Sciatic nerve (tissue), 2 donors: ENCODE measurements at places on chromosomes 12 and 14.

- DNase-seq = peak; percentile 78
Measured at GRCh38 chr14:101876555-101876938, 87.8 kb upstream of the DYNC1H1 start.

DNA sequence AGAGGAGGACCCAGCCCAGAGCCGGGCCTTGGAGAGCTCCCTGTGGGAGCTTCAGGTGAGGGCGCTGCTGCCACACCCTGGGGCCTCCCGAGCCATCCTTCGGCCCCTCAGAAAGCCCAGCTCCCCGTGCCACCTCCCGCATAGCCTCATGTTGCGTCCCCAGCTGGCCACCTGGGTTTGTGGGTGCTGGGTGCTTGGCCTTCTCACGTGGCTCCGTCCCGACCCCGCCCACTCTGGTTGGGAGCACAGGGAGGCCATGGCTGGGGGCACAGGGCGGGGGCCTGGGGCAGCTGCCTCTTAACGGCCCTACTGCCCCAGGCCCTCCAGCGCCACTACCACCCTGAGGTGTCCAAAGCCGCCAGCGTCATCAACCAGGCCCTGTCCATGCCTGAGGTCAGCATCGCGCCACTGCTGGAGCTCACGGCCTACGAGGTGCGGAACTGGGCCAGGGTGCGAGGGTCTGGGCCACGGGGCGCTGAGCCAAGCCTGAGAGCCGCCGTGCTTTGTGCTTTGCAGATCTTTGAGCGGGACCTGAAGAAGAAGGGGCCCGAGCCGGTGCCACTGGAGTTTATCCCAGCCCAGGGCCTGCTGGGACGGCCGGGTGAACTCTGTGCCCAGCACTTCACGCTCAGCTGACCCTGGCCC is 7.6 kb downstream of the NOC4L start:
- DNase-seq = no peak

DNA sequence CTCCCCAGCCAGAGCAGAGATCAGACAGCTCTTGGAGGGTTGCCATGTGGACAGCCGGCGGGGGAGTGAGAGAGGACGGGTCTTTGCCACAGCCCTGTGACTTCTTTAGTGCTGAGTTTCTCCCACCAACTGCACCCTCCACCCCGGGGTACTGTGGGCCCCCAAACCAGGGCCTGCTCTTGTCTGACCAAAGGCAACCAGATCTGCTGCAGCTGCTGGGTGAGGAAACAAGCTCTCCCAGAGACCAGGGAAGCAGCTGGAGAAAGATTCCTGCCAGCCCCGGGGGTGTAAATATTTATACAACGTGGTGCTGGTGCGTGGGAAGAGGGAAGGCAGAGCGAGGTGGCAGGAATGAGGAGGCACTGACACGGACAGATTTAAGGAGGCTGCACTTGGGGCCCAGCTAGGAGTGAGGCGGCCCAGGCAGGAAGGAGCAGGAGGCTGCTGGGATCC is 14.3 kb upstream of the ZFP36L1 start:
- peak; percentile 78 for DNase-seq

- DNase-seq = no peak
Measured at GRCh38 chr12:56699020-56699661, 11.1 kb upstream of the PTGES3 start.

DNA sequence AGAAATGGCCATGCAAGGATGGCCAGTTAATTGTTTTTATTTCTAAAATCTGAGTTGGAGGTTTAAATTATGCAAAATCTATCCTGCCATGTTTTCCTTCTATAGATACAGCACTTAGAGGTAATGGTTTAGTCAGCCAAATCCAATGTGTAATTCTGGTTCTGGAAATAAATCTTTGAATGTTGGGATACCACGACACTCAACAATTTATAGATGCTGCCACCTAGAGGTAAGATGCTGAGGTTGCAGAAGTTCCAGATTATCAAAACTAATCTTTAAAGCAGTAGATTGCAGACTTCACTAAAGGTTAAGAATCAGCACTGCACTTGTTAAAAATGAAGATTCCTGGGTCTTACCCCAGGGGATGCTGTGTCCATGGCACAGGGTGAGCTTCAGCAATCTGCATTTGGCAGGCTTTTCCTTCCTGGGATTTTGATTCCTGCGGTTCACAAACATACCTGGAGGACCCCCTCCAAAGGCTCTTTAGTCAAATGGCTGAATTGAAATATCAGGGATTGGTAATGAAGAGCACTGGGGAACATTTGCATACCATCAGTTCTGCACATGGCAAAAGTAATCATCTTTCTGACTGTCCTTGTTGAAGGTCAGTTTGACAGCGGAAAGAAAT is 53.4 kb upstream of the ANO4 start:
- DNase-seq = no peak

DNA sequence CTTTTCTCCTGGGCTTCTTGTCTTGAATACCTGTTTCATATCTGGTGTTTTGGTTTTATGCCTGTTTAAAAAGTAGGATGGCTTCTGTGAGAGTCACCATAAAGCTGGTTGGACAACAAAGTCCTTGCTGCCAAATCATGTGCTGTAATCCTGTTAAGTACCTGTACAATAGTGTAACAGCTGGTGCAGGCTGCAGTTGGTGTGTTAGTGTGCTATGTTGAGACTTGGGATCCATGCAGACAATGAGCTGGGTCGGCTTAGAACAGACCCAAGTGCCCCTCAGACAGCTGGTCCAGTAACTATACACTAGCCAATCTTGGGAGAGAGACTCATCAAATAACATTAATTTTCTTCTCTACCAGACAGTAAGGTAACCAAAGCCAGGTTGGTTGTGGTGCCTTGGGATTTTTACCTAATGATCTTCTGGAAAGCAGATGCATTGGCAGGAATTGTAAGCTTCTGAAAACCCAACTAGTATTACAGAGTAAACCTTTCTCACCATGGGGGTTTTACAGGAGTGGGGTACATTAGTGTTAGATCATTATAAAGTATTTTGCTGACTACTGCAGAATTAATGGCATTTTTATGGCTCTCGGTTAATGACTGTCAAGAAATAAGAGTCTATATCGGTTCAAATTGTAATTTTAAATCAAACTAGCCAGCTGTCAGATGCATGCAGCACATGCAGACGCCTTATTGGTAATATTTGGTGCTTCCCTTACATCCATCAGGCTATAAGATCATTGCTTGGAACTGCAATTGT is 231.2 kb downstream of the PDZRN4 start:
- DNase-seq = no peak
